Activated naive CD4-positive, alpha-beta T cell treated with anti-CD3 and anti-CD28 coated beads, Interleukin-2, amount 50 U/mL, for 16 hours (primary cell): ENCODE measurements at places on chromosomes 4 and X.

GRCh38 chr4:165506849-165507248, 128.0 kb downstream of the CPE start:
- DNase-seq: no peak

DNA sequence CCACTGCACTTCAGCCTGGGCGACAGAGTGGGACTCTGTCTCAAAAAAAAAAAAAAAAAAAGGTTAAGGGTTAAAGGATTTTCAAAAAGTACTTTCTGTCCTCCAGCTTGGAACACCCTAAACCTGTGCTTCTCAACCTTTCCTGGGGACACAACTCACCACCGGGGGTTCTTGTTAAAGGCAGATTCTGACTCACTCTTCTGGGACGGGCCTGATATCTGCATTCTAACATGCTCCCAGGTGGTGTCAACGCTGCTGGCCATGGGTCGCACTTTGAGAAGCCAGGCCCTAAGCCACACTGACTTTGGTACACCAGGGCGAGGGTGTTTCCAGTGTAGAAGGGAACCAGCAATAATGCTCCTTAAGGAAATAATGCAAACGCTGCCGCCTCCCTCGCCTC, 46.1 kb downstream of the AFAP1 start:
- no peak for DNase-seq

GRCh38 chr4:154622598-154622997, 10.1 kb upstream of the FGG start:
- no peak for DNase-seq

DNA sequence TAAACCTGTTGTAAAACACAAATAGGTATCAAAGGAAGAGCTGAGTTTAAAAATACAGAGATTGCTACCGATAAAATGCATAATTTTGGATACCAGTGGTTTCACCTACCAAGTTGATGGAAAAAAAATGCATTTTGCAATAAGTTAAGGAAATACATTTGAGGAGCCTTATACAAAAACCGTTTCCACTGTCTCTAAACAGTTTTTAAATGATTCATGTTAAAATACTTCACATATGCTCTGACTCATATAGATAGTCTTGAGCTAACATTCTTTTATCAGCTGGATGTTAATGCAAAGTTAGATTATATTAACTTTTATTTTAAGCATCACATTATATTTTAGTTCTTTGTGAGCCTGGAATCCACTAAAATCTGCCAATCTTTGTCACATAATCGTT, 50.6 kb upstream of the ANKRD17 start:
- DNase-seq: no peak

GRCh38 chr4:100574607-100575006, 56.8 kb upstream of the EMCN start:
- no peak for DNase-seq

DNA sequence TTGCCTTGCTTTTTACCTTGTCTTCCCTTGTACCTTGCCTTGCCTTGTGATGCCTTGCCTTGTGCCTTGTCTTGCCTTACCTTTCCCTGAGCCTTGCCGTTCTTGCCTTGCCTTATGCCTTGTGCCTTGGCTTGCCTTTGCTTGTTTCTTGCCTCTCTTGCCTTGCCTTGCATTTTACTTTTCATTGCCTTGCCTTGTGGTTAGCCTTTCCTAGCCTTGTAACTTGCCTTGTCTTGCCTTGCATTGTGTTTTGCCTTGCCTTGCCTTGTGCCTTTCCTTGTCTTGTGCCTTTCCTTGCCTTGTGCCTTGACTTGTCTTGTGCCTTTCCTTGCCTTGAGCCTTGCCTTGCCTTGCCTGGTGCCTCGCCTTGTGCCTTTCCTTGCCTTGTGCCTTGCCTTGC, 84.6 kb downstream of the TAB3 start:
- DNase-seq: no peak

GRCh38 chr4:1927675-1928074, 56.5 kb downstream of the NSD2 start:
- DNase-seq: no peak

GRCh38 chrX:32448320-32448719, 763.0 kb downstream of the DMD start:
- no peak for DNase-seq

DNA sequence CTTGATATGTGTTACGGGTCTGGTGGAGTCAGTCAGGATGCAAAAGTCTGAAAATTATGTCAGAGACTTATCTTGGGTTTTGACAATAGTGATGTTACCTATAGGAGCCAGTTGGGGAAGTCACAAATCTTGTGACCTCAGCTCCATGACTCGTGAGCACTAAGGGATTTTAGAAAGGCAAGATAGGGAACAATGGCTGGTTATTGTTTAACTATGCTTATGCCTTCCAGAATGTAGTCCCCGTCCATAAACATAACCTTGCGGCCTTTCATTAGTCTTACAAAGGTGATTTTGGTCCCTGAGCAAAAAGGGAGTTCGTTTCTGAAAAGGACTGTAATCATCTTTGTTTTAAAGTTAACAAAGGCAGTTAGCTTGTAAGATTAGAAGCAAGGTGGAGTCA, 23.9 kb upstream of the GATB start:
- DNase-seq: no peak

GRCh38 chr4:157143369-157143768, 67.4 kb downstream of the GLRB start:
- DNase-seq: no peak

DNA sequence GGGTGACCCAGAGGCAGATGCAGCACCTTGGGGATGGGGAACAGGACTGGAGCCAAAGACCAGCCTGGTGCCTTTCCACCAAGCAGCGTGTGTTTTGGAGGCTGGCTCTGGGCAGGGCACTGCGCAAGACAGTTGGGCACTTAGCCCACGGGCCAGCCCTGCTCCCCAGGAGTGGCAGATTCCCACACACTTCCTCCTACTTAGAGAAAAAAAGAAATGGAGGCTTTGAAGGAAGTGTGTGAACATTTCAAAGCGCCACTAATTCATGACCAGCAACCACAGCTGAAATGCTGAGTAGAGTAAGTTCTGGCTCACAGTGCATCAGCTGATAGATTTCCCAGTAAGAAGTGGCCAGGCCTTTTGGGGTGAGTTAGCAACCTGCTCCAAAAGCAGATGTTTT, 54.9 kb upstream of the LGI2 start:
- DNase-seq: no peak

DNA sequence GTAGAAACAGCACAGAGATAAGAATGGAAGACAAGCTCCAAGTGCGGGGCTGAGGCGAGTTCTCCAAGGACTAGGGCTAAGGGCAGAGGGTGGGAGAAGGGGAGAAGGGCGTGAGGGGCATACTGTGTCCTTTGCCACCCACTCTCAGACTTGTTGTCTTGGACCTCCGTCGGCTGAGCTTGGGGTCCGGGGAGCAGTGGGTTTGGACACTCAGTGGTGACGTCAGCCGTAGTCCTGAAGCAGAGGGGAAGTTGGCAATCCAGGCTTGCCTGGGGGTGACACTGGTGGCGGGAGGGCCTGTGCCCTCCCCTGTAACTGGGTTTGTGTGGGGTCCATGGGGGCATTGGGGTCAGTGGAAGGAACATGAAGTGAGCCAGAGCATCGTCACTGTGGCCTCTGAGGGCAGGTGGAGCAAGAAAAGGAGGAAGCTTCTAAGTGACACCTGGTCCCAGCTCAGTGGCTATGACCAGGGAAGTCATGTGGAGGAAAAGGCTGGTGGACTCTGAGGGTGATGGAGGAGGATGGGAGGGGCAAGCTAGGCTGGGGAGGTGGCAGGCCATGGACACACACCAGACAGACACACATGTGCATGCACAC, 17.6 kb downstream of the CD99 start:
- no peak for DNase-seq

DNA sequence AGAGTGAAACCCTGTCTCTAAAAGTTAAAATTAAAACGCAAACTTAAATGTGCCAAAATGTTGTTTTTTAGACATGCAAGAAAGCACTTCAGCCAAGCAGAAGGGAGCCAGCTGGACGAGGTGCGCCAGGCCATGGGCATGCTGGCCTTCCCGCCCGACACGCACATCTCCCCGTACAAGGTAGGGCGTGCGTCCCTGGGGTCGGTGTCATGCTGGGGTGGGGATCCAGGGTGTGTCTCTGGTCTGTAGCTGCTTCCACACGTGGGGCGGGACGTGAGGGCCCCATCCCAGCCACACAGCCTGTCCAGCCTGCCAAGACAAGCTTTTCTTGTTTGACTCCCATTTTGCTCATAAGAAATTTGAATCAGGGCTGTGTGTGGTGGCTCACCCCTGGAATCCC, 14.3 kb upstream of the UVSSA start:
- no peak for DNase-seq

- DNase-seq: no peak
Observed at GRCh38 chr4:99024481-99025275, 29.2 kb downstream of the METAP1 start.

DNA sequence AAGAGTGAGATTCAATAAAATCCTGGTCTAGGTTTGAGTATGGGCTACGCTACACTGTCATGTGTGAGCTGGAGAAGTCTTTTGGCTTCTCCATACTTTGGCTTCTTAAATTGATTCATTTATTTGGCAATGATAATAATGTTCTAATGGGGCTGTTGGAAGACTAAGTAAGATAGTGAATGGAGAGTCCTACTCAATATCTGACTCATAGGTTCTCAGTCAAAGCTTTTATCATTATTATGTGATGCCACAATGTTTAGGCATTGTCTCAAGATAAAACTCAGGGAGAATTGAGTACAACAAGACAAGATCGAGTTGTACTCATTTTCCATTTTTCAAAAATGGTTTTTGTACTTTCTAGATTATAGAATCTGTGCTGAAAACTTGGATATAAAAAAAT, 92.5 kb upstream of the VEGFC start:
- no peak for DNase-seq

DNA sequence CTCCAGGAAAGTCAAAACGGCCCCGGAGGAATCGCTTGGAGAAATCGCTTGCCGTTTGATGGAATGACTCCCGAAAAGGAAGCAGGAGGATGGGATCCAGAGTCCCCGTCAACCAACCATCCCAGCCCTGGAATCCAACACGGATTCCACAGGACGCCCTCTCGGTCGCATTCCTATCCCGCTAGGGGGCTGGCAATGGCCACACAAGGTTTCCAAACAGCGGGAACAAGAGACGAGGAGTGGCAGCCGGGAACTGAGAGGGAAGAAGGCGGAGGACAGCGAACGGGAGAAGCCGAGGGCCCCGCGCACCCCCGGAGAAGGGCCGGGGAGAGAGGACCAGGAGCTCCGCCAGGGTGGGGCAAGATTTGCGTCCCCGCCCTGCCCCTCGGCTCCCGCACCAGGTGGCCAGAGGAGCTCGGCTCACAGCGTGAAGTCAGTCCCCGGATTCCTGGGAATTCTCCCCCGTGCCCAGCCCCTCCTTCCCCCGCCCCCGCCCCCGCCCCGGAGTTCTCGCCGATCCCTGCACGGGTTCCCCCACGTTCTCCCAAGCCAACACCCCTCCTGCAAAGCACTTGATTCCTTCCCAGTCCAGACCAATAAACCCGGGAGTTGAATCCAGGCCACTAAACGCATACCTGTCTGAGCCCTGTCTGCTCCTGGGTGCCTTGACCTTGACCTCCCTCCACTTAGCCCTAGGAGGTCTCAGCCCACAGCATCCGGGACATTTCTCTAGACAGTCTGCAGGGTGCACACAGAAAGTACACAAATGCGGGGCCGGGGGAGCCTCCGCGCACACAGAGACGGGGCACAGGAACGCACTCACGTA, 1.4 kb downstream of the PDZD4 start:
- DNase-seq: no peak

DNA sequence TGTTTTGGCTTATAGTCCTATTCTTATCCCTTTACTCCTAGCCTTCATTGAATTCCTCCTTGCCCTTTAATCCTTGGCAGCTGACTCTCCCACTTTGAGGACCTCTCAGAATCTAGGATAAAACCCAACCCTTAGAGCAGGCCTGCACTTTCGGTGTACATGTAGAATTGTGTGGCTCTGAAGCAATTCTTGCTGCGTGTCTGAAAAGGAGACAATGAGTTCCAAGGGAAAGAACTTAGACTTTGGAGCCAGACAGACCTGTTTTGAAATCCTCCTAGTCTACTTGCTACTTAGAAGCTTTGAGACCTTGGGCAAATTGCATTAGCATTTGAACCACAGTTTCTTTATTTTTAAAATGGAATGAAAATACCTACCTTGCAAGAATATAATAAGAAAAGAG, 175.2 kb downstream of the BEND2 start:
- DNase-seq: no peak

GRCh38 chrX:103276581-103277002, at the start of gene TCEAL5:
TCEAL5 (minus strand) TSS chrX:103276750; CDS start chrX:103274563, 2,187 bp downstream.
- DNase-seq: no peak

GRCh38 chrX:129719268-129719667, 19.5 kb upstream of the XPNPEP2 start:
- DNase-seq: no peak

DNA sequence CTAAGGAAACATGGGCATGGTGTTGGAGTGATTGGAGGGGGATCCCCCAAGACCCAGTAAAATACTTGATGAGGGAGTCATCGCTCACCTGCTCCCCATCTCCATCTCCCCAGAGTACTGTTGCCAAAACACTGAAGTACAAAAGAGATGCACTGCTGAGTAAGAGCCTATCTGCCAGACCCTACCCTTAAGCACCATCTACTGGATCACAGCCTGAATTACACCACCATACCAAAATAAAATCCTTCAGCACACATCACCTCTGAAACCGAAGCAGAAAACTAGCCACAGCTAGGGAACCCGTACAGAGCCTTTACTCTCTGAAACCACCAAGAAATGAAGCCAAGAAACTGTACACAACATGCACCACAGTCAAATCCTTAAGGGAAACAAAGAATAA, 466.3 kb upstream of the ACTRT1 start:
- no peak for DNase-seq

GRCh38 chr4:169132561-169133305, 122.7 kb upstream of the CBR4 start:
- no peak for DNase-seq

DNA sequence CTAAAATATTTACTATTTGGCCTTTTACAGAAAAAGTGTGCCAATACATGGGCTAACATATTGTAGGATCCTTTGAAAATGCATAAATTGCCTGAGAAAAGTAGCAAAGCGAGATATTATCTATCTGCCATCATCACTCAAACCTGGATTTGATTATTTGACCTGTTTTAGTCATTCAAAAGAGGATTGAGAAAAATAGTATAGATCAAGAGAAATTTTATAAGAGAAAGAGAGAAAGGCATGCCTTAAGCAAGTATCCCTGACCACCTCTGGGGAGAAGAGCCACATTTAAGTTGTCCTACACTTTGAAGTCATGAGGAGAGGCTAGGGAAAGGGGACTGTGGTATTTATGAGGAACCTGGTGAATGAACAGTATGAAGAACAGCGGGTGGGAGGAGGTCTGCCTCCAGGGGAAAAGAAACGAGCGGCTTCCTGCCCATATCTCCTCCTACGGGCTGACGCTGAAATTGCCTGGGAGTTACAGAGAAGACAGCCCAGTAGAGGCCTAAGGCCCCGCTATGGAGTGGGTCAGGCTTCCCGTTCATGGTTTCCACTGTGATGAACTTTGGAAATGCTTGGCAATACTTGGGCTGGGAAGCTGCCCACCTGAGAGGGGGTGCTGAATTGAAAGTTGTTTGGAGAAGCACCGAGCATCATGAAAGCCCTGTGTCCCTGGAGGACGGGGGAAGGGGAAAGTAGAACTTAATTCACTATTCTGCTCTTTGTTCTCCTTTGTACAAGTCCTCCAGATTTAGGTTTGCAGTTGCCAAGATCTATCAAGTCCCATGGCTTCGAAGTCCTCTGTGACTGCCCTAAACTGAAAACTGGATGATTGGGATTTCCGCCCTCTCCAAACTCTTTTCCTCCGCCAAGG, 106.9 kb upstream of the ACSL4 start:
- no peak for DNase-seq

- no peak for DNase-seq
Observed at GRCh38 chr4:37666625-37667071, 19.5 kb downstream of the RELL1 start.
